ENCODE measurements at places on chromosomes 16 and 17. TPM values are rescaled to one million over a fixed set of nuclear protein-coding genes. Genes with fewer than 3 reads are reported as not detected.
A peak's percentile ranks its signal among the peaks of the same experiment; 100 is the strongest.

PRRT2 gene
- not detected for polyA plus RNA-seq

DNA sequence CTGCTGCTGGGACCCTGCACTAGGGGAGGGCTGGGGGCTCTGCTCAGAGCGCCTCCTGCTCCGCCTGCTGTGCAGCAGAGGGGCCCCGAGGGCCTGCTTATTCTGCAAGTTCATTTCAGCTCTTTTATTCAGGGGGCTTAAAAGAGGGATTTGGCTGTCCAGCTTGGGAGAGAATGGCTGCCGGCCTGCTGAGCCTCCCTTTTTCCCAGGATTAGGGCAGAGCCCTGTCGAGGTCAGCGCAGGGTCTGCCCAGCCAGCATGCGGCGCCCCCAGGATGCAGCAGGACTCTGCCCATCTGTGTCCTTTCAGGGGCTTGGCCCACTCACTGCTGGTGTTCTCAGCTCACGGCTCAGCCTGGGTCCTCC is 1.1 kb downstream of the SMIM5 start:
- no peaks in the 10 kb centered on the region for H3K36me3 ChIP-seq
- DNase-seq: no peak
- peaks cover 10% of the 10 kb centered on the region for H3K4me1 ChIP-seq
- no peak overlapping the region for H3K4me3 ChIP-seq

DNA sequence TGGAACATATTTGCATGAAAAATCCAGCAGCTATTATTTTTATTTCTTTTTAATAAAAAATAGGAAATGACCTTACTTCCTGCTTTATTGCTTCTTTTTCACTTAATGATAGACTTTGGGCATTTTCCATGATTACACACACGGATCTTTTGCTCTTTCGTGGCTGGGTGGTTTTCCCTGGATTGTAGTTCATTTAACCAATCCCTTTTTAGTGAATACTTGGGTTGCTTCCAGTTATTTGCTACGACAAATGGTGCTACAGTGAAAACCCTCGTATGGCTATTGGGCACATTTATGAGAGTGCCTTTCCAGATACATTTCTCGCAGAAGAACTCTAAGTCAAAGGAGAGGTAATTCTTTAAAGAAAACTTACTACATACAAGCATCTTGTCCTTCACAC is 38.6 kb downstream of the FOXL1 start:
- H3K4me1 ChIP-seq: no peaks in the 10 kb centered on the region
- H3K4me3 ChIP-seq: no peak overlapping the region
- H3K36me3 ChIP-seq: no peaks in the 10 kb centered on the region

GRCh38 chr16:17076092-17076754 is 394.5 kb downstream of the XYLT1 start:
- no peak overlapping the region for H3K4me3 ChIP-seq
- DNase-seq: no peak
- H3K27me3 ChIP-seq: no peaks in the 10 kb centered on the region
- H3K4me1 ChIP-seq: no peaks in the 10 kb centered on the region
- no peak overlapping the region for H3K27ac ChIP-seq

ANKRD40CL gene
- not detected for polyA plus RNA-seq

DNA sequence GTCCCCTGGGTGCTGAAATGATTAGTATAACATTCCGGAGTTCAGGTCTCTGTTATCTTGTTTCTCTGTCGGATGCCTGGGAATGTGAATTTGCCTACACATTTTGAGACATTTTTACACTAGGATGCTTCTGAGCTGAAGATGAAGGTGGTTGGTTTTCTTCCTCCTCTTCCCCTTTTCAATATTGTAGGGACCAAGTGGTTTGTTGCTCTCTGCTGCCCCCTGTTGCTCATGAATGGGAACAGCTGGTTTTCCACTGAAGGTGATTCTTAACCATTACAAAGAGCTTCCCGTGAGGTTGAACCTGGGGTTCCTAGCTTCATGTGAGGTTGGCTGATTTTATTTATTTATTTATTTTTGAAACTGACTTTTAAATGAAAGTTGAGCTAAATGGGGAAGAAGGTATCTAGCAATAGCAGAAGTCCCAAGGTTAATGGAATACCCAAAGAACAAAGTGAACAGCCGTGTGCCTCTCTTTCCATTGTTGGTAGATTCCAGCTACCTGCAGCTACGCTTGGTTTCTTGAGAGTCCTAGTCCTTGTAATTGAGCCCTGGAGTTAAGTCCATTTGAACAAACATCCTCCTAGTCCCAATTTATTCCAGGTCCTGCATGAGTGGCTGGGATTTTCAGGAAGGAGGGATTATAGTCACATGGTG is 983.9 kb upstream of the EEF2KMT start:
- H3K4me1 ChIP-seq: no peaks in the 10 kb centered on the region
- H3K4me3 ChIP-seq: no peak overlapping the region
- H3K36me3 ChIP-seq: no peaks in the 10 kb centered on the region

GRCh38 chr17:61461967-61462718 is 9.9 kb downstream of the TBX4 start:
- H3K4me1 ChIP-seq: peaks cover 2% of the 10 kb centered on the region
- H3K27me3 ChIP-seq: peaks cover 16% of the 10 kb centered on the region
- DNase-seq: no peak
- H3K4me3 ChIP-seq: no peak overlapping the region

GPR139 gene
- not detected for polyA plus RNA-seq

GRCh38 chr17:36755586-36755985 is 154.2 kb downstream of the MRM1 start:
- H3K27ac ChIP-seq: no peak overlapping the region
- no peaks in the 10 kb centered on the region for H3K4me1 ChIP-seq
- H3K36me3 ChIP-seq: no peaks in the 10 kb centered on the region
- no peak overlapping the region for H3K4me3 ChIP-seq

DNA sequence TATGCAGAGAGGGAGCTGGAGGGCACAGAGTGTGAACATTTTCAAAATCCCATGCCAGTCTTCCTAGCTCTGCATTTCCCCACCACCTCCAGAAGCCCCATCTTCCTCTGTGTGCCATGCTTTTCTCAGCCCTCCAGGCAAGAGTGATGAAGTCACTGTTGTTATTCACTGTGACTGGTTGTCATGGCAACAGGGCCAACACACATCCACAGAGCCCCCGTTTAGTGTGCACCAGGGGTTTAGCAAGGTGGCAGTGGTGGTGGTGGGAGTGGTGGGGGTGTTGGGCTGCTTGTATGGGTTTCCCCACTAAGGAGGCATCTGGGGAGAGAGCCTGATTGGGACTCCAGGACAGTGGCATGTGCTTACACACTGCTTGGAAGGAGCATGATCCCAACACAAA is 309.9 kb upstream of the ASIC2 start:
- no peak overlapping the region for H3K27ac ChIP-seq
- H3K36me3 ChIP-seq: no peaks in the 10 kb centered on the region
- H3K4me3 ChIP-seq: no peak overlapping the region

TMEM204 gene
- 59.8 TPM for polyA plus RNA-seq

DNA sequence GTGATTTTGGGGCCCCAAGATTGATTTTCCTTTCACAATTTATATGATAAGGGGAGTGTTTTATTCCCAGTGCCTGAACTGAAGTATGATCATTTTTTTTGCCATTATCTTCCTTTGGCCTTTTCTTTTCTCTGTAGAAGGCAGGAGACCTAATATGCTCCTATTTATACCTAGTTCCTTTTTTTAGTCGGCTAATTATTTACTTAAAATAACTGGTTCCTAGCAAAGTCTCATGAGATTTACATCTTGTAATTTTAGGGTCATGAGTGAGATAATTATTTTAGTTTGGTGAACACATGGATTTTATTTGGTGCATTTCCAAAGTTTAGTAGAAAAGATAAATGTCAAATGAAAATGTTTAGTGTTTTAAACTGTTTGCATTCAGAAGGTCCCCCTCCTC is 24.8 kb downstream of the SEC14L1 start:
- no peak overlapping the region for H3K4me3 ChIP-seq
- peaks cover 27% of the 10 kb centered on the region for H3K4me1 ChIP-seq
- H3K36me3 ChIP-seq: peaks cover 36% of the 10 kb centered on the region
- H3K27ac ChIP-seq: no peak overlapping the region
- no peaks in the 10 kb centered on the region for H3K27me3 ChIP-seq

GRCh38 chr17:45030733-45031132 is 20.7 kb downstream of the DCAKD start:
- H3K27me3 ChIP-seq: no peaks in the 10 kb centered on the region
- no peak for DNase-seq
- H3K27ac ChIP-seq: no peak overlapping the region
- no peak overlapping the region for H3K4me3 ChIP-seq
- H3K4me1 ChIP-seq: no peaks in the 10 kb centered on the region

DNA sequence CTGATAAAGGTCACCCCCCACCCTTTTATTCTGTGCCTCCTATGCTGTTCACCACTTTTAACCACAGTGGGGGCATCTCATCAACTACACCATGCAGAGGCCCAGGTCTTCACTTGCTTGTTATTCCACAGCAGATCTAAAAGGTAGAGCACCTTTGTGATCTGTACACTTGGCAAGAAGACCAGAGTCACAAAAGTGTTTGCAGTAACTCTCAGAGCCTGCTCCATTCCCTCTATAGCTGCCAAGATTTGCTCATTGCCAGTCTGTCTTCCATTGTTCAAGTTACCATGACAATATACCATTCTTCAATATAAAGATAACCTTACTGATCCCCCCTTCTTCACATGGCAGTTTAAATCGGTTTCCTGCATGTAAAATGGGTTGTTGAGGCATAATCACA is 180.0 kb downstream of the TOX3 start:
- no peak overlapping the region for H3K27ac ChIP-seq
- H3K36me3 ChIP-seq: no peaks in the 10 kb centered on the region
- no peaks in the 10 kb centered on the region for H3K27me3 ChIP-seq
- H3K4me1 ChIP-seq: no peaks in the 10 kb centered on the region
- no peak overlapping the region for H3K4me3 ChIP-seq

DNA sequence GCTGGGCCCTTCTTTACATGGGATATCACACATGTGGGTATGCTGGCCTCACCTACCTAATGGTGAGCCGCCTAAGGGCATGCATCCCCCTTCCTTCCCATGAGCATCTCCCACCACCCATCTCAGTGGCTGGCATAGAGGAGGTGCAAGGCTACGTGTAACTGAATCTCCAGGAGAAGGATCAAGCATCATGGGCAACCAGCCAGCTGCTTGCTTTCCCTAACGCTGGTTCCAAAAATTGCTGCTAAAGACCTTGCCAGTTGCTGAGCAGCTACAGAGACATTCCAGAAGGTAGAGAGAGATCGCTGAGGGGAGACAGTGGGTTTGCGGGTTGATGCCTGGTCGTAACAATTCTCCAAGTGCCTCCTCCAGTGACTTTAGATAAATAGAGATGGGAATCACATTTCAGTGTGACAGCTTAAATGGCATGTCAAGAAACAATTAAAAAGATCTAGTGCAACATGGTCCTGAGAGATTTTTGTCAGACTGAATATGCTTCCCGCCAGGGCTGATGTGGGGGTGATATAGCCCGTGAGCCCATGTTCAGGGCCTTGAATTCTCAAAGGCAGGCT is 378.4 kb upstream of the CDH5 start:
- H3K27ac ChIP-seq: no peak overlapping the region
- no peaks in the 10 kb centered on the region for H3K4me1 ChIP-seq
- H3K27me3 ChIP-seq: no peaks in the 10 kb centered on the region
- no peak overlapping the region for H3K4me3 ChIP-seq
- H3K36me3 ChIP-seq: no peaks in the 10 kb centered on the region

- H3K27me3 ChIP-seq: no peaks in the 10 kb centered on the region
- no peak for DNase-seq
- peaks cover 62% of the 10 kb centered on the region for H3K36me3 ChIP-seq
- no peaks in the 10 kb centered on the region for H3K4me1 ChIP-seq
Measured at GRCh38 chr17:55411463-55411855, 10.2 kb downstream of the MMD start.

- peaks cover 14% of the 10 kb centered on the region for H3K4me1 ChIP-seq
- DNase-seq: peak; percentile 50
- no peaks in the 10 kb centered on the region for H3K27me3 ChIP-seq
- no peaks in the 10 kb centered on the region for H3K36me3 ChIP-seq
Measured at GRCh38 chr17:72421128-72422092, 300.6 kb downstream of the SOX9 start.

RCVRN gene
- polyA plus RNA-seq: not detected

KRTAP9-8 gene
- polyA plus RNA-seq: not detected

DNA sequence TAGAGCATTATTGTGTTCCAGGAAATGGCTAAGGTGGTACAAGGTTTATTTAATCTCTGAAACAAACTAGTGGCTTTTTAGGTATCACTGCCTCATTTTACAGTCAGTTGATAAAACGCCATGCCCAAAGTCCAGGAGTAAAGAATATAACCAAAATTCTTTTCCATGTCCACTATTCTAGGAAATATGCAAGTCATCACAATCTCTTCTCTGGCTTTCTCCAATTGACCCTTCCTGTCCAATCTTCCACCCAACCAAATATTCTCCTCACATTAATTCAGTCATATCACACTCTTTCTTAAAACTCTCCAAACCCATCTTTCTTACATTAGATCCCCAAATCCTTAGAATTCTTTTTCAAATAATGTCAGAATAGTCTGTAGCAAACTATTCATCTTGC is 1110.0 kb upstream of the CDH8 start:
- no peaks in the 10 kb centered on the region for H3K4me1 ChIP-seq
- no peaks in the 10 kb centered on the region for H3K27me3 ChIP-seq
- DNase-seq: no peak
- no peak overlapping the region for H3K4me3 ChIP-seq
- no peaks in the 10 kb centered on the region for H3K36me3 ChIP-seq

DNA sequence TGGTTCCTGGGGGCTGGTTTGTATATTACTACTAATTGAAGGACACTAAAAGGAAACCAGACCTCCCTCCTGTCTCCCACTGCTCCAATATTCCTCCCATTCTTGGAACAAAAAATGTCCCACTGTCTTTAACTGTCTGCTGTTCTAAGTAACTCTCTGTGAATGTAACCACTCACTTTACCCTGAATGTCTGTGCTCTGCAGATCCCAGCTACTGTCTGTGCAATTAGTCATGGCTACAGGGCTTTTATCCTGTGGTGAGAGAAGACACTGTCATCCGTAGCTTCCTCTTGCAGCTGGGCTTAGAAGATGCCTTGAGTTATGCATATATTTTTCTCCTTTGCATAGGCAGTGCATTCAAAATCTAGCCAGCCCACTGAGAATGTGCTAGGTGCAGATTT is 853.8 kb downstream of the CDH8 start:
- no peaks in the 10 kb centered on the region for H3K4me1 ChIP-seq
- no peaks in the 10 kb centered on the region for H3K36me3 ChIP-seq
- no peak overlapping the region for H3K4me3 ChIP-seq
- no peak overlapping the region for H3K27ac ChIP-seq
- no peaks in the 10 kb centered on the region for H3K27me3 ChIP-seq

- H3K4me1 ChIP-seq: peaks cover 72% of the 10 kb centered on the region
- H3K27me3 ChIP-seq: no peaks in the 10 kb centered on the region
- peak; percentile 33 for DNase-seq
- H3K27ac ChIP-seq: peak overlapping the region; percentile 75
Measured at GRCh38 chr16:50683689-50684374, 2.7 kb upstream of the SNX20 start.

- H3K4me1 ChIP-seq: peaks cover 19% of the 10 kb centered on the region
- no peak overlapping the region for H3K27ac ChIP-seq
- no peak overlapping the region for H3K4me3 ChIP-seq
- H3K27me3 ChIP-seq: no peaks in the 10 kb centered on the region
Measured at GRCh38 chr17:40178660-40179059, 1.4 kb downstream of the RAPGEFL1 start.

HAP1 gene
- 0.37 TPM for polyA plus RNA-seq

Data from CD4-positive, CD25-positive, alpha-beta regulatory T cell (primary cell).